ENCODE measurements at places on chromosomes 1 and 21.

GRCh38 chr1:94793296-94793656, 26.9 kb upstream of the SLC44A3 start:
- no peak for DNase-seq

- no peak for DNase-seq
These were observed 205.2 kb downstream of the MATN1 start for GRCh38 chr1:30518186-30518585.

DNA sequence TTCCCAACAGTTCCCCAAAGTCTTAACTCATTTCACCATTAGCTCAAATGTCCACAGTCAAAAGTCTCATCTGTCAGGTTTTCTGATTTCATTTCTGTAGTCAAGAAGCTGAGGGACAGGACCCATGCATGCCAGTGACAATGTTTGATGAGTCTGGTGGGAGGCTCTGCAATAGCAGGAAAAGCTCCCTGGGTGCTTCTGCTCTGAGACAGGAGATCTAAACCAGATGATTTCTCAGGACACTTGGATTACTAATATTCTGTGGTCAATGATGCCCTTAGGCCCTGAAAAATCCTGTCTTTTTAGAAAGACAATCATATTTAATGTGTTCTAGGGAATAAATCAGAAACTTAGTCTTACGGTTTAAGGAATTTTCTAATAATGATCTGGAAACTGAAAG, 56.4 kb downstream of the PCBP3 start:
- no peak for DNase-seq

GRCh38 chr1:86499987-86500593, 31.4 kb downstream of the CLCA1 start:
- DNase-seq: peak; percentile 78

GRCh38 chr1:165073185-165074007, 283.1 kb downstream of the LMX1A start:
- DNase-seq: peak; percentile 74

- no peak for DNase-seq
These were observed 8.7 kb downstream of the IER5 start for GRCh38 chr1:181097242-181097641.

DNA sequence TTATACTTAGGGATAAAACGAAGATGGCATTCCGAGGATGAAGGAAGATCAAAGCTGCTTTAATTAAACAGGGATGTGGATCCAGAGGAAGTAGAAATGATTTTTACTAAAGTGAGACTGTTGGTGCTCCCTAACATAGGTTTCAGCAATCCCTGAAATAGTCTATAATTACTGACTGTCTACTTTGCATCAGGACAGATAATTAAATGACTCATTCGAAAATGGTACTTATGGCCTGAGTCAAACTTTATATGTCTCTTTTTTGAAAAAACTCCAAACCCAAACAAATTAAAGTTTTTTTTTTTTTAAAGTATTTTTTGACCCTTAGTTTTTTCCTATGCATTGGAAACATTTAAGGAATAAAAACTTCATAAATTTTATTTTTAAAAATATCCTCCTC, 90.3 kb downstream of the LYST start:
- no peak for DNase-seq

DNA sequence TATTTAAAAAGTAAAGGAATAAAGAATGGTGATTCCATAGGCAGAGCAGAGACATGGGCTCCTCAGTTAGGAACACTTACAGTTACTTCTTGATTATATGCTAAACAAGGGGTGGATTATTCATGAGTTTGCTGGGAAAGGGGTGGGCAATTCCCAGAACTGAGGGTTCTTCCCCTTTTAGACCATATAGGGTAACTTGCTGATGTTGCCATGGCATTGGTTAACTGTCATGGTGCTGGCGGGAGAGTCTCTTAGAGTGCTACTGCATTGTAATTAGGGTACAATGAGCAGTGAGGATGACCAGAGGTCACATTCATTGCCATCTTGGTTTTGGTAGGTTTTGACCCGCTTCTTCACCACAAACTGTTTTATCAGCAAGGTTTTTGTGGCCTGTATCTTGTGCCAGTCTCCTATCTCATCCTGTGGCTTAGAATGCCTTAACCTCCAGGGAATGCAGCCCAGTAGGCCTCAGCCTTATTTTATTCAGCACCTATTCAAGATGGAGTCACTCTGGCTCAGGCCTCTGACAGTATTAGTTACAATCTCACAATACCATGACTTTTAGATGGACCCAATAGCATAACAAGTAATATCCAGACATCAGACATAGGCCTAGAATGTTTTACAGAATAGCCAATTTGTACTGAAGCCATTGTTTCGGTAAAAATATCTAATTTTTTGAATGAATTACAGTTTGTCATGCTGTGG, 106.8 kb downstream of the ZBTB18 start:
- DNase-seq: no peak

DNA sequence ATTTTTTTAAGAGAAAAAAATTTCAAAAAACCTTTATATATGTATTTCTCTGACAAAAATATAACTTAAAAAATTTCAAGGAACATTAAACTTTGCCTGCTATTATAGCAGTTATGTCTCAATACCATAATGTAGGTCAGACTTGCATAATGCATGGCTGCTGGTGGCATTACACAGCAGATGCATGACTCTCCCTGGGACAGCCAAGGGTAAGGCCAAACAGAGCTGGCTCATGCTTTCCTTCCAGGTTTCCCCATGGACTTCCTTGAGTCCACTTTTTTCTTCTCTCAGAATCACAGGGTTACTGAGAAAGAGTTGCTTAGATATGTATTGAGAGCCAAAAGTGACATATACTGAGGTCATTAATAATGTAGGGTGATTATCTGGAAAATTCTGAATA, 43.7 kb downstream of the RHOU start:
- no peak for DNase-seq

DNA sequence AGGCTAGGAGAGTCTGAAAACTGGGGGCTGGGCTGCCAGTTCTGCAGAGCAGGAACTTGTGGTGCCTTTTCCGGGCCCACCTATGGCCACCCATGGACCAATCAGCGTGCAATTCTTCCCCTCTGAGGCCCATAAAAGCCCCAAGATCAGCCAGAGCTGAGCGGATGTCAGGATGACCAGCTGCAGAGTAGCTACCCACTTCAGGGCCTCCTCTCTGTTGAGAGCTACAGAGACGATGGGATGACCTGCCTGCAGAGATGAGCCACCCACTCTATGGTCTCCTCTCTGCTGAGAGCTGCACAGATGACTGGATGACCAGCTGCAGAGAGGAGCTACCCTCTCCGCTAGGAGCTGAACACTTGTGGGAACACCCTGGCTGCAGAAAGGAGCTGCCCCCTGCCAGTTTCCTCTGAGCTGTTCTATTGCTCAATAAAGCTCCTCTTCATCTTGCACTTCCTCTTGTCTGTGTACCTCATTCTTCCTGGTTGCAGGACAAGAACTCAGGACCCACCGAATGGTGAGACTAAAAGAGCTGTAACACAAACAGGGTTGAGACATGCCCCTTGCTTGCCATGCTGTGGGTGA, 12.8 kb upstream of the AADACL4 start:
- DNase-seq: no peak

- no peak for DNase-seq
These were observed 56.7 kb upstream of the GFI1 start for GRCh38 chr1:92543131-92544055.

DNA sequence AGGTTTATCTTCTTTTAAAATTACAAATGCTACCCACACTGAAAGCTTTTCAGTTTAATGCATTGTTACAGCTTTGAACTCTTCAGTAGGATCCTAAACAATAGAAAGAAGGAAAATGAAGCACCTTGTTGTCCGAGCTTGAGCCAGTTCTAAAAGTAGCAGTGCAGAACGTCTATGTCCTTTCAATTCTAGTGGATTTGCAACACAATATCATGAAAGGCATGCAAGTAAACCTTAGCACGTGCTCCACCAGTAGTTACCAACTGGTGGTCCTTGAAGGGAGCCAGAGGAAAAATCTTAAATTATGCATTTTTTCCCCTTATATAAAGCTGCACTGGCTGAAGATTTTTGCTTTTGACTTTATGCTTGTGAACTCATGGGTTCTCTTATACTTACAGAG, 208.2 kb downstream of the NFIA start:
- DNase-seq: no peak

- peak; percentile 24 for DNase-seq
These were observed 378.9 kb downstream of the KCNH1 start for GRCh38 chr1:210754878-210755665.

DNA sequence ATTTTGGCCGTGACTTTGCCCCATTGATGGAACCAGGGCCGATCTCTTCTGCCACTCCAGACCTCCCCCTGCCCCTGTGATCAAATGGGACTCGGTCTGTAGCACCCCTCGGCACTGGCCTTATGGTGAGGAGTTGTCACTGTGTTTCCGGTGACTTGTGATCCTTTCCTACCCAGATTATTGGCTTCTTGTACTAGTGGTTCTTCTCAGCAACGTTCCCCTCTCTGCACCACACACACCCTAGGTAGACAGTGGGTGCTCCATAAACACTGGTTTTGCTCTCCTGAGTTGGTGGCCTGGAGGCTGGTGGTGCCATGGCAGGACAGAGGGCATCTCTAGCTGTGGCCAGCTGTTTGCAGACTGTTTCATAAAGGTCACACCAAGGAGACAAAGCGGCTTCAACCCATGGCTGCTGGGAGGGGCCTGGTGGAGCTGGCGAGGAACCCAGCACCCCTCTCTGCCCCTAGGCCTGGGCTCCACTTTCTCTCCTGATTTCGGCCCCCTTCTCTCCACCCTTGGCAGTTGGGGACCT, 50.7 kb downstream of the DHRS3 start:
- no peak for DNase-seq

GRCh38 chr1:22839806-22840205, 129.2 kb downstream of the EPHB2 start:
- no peak for DNase-seq

GRCh38 chr1:18516473-18516872, 35.7 kb downstream of the KLHDC7A start:
- no peak for DNase-seq

DNA sequence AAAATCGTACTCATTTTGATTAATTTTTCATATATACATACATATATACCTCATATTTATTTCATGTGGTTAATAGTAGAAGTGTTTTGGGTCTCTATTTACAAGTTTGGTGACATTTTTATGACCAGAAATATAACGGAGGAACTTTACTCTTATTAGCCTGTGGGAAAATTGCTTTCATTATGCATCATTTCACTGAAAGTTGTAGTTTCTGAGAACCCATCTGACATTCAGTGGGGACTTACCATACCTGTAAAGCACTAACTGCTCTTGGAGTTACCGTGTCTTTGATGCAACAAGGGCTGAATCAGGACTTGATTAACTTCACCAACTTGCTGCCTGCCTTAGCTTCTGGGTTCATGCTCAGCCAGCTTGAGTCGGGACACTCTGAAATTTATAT, 49.9 kb upstream of the ITPKB start:
- no peak for DNase-seq

- DNase-seq: no peak
These were observed 10.8 kb upstream of the DUSP12 start for GRCh38 chr1:161738627-161739287.

GRCh38 chr1:235802573-235803346, 63.9 kb downstream of the LYST start:
- DNase-seq: no peak

DNA sequence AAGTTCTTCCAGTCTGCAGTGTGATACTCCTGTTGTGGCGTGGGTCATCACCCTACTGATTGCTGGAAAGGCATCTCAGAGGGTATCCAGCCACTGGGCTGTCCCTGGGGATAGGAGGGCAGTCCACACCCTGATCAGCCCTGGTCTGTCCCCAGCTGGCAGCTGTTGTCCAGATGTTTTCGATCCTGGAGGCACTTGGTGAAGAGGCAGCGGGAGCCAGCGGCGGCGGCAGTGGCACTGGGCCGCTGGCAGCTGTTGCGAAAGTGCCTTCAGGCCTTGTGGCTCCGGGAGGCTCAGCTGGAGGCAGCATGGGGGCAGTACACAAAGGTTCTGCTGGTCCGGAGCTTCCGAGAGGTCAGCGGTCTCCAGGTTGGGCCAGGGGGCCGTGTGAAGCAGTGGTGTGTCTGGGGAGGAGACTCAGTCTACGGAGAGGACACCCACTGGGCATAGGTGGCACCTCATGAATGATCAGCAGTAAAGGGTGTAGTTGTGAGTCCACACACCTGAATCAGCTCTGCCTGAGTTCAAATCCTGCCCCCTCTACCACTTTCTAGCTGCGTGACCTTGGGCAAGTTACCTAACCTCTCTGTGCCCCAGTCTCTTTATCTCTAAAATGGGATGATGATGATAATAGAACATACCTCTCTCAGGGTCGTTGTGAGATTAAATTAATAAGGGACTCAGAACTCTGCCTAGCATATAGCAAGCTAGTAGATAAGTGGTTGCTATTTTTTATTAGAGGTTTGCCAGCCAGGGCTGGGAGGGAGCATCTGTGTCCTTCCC, 6.1 kb downstream of the C1orf167 start:
- no peak for DNase-seq

DNA sequence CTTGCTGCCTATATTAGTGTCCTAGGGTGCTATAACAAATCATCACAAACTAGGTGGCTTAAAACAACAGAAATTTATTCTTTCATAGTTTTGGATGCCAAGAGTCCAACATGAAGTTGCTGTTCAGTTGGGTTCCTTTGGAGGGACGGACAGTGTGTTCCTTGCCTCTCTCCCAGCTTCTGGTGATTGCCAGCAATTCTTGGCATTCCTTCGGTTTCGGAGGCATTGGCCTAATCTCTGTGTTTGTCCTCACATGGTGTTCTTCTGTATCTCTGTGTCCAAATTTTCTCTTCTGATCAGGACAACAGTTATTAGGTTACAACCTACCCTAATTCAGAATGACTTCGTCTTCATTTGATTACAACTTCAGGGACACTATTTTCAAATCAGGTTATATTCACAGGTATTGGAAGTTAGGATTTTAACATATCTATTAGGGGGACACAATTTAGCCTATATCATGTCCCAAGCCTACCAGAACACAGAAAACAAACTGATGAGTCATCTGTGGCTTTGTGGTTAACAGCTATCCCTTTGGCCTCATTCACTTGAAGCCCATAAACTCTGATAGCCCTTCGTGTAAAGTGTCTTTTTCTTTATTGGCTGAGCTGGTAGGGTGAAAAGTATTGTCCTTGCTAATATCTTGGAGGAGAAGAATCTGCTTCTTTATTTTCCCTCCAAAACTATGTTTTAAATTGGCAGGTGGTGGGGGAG, 83.2 kb upstream of the PAPPA2 start:
- no peak for DNase-seq

- DNase-seq: no peak
These were observed 26.4 kb upstream of the IGSF3 start for GRCh38 chr1:116693759-116694480.

- no peak for DNase-seq
These were observed 111.7 kb downstream of the NAV1 start for GRCh38 chr1:201650623-201650933.

- DNase-seq: no peak
These were observed 482.4 kb upstream of the CAMK1G start for GRCh38 chr1:209101106-209101505.

Measured in NCI-H1436 (cell line).